NCI-H1048 (cell line): ENCODE measurements at places on chromosomes 16 and 17.

GRCh38 chr16:81723098-81723723 is 55.9 kb upstream of the PLCG2 start:
- peak; percentile 18 for DNase-seq

DNA sequence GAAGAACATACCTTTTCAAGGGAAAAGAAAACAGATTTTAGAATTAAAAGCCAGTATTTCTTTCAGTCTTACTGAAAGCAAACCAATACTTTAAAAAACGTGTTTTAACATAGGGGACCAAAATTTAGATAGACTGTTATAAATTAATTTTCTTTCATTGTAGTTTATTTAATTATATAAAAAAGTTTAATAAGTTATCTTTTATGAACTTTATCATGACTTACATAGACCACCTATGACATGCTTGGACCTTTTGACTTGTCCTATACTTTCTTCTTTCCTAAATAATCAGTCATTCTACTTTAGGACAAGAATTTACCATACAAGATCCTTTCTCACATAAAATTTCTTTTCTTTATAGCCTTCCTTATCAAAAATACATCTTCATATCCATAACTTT is 102.0 kb upstream of the HAS3 start:
- no peak for DNase-seq

- DNase-seq = no peak
Observed at GRCh38 chr17:57707892-57708291, 37.2 kb downstream of the CCDC182 start.

- no peak for DNase-seq
Observed at GRCh38 chr17:39455919-39456318, 4.9 kb upstream of the MED1 start.

- DNase-seq = no peak
Observed at GRCh38 chr17:42697108-42697811, 14.9 kb downstream of the CNTNAP1 start.

DNA sequence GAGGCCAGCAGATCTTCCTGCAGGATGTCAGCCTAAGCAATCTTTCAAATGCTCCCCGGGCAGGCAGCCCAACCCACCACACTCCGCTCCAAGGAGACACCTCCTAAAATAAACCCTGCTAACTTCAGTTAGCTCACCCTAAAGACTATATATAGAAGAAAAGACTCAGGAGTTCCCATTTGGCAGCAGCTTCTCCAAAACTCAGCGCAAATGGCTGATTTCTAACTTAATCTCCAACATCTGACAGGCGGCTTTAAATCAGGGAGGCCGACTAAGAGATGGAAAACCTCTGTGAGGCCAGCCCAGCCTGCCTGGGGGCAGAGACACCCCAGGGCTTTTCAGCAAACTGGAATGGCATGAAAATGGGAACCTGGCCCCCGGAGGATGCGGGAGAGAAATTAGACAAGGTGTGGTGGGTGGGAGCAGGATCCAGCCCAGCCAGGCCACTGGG is 91.6 kb downstream of the XYLT1 start:
- DNase-seq = no peak

GRCh38 chr16:13436641-13437412 is 483.1 kb upstream of the ERCC4 start:
- DNase-seq = no peak

- DNase-seq = no peak
Observed at GRCh38 chr17:73021771-73022170, 70.7 kb downstream of the SLC39A11 start.

- DNase-seq = no peak
Observed at GRCh38 chr16:66150698-66151482, 215.6 kb upstream of the CDH5 start.
